ENCODE measurements at places on chromosomes 5 and 9. TPM values are rescaled to one million over a fixed set of nuclear protein-coding genes. Genes with fewer than 3 reads are reported as not detected.
A peak's percentile ranks its signal among the peaks of the same experiment; 100 is the strongest.

GRCh38 chr5:61048534-61048933 is 103.5 kb downstream of the NDUFAF2 start:
- peaks cover 11% of the 10 kb centered on the region for H3K4me1 ChIP-seq
- DNase-seq, result no peak
- H3K27me3 ChIP-seq, result no peaks in the 10 kb centered on the region
- no peak overlapping the region for H3K27ac ChIP-seq

DNA sequence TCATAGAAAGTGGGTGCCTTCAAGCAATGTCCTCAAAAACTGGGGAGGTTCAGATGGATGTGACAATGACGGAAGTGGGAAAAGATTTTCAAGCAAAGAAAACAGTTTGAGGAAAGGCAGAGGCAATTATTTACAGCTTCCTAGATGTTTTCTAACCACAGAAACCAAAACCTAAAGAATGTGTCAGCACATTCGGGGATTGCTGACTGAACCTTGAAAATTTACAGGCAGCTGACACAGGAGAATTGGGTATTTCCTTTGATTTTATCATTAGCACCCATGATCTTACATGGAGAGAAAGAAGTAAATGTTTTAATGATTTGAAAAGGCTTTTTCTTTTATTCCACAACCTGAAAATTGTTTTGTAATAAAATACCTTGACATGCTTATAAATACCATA is 369.0 kb downstream of the ACTL7B start:
- DNase-seq, result no peak
- H3K27ac ChIP-seq, result no peak overlapping the region
- no peak overlapping the region for H3K4me3 ChIP-seq
- H3K4me1 ChIP-seq, result no peaks in the 10 kb centered on the region
- H3K36me3 ChIP-seq, result no peaks in the 10 kb centered on the region

DNA sequence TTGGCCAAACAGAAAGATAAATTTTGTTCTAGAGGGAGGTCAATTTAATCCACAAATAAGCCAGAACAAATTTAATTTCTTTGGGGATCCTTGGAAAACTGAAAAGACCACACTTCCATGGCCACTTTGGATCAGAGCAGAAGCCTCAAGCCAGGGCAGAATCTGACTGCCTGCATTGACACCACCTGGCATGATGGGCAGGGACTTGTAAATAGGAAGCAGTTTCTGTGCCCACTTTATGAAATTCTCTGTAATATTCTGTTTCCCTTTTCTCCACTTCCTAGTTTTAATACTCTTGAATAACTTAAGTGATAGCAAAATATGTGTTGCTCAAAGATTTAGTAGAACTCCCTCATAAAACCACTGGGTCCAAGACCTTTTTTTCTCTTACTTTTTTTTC is 6.7 kb upstream of the TMEM252 start:
- H3K27me3 ChIP-seq, result peaks cover 40% of the 10 kb centered on the region
- H3K27ac ChIP-seq, result no peak overlapping the region

DNA sequence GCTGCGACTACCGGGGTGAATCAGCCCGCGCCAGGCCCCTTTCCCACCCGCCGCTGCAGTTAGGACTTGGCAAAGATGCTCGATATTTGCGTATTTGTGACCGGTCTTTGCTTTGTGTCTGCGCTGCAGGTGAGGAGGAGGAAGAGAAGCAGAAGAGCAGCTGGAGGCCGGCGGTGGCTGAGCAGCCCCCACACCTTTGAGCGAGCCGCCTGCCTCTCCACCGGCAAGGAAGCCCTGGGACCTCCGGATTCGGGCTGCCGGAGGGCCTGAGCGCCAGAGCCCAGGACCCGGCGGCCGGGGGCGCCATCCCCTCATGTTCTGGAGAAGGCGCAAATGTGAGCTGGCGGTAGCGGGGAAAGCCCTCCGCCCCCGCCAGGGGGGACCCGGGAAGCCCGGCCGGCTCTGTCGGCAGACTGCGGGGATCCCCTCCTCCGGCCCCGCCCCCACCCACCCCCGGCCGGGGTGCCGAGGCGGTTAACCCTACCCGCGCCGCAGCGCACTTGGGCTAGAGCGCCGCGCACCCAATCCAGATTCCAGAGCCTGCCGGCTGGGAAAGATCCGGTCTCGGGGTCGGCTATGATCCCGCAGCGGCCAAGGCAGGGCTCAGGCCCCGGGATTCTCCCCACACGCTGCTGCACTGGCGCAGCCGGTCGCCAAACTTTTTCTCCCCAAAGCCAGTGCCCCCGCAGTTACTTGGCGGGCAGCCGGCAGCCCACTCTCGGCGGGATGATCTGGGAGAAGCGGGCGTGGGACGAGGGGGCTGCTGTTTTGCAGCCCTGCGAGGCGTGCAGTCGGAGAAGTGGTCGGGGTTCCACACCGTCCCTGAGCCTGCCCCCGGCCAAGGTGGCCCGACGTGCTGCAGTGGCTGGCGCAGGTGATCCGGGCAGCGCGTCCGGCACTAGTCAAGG is 800 bp upstream of the KCNN2 start:
- H3K27ac ChIP-seq, result no peak overlapping the region
- peaks cover 6% of the 10 kb centered on the region for H3K4me1 ChIP-seq
- H3K27me3 ChIP-seq, result peaks cover 54% of the 10 kb centered on the region
- DNase-seq, result peak; percentile 33
- no peak overlapping the region for H3K4me3 ChIP-seq

DNA sequence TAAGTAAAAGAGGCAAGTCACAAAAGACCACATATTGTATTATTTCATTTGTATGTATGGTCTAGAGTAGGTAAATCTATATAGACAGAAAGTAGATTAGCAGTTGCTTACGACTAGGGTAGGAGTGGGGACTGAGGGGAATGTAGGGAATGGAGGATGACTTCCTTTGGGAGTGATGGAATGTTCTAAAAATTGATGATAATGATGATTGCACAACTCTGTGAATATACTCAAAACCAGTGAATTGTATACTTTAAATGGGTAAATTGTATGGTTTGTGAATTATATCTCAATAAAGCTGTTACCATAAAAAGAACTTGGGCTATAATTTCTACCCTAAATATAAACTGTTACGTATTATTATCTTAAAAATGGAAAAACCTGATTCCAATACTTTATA is 35.0 kb downstream of the ADAMTS6 start:
- H3K4me3 ChIP-seq, result no peak overlapping the region
- no peak for DNase-seq
- H3K27ac ChIP-seq, result no peak overlapping the region
- no peaks in the 10 kb centered on the region for H3K4me1 ChIP-seq
- peaks cover 4% of the 10 kb centered on the region for H3K36me3 ChIP-seq

- no peak overlapping the region for H3K27ac ChIP-seq
- H3K4me1 ChIP-seq, result no peaks in the 10 kb centered on the region
- no peaks in the 10 kb centered on the region for H3K36me3 ChIP-seq
- no peaks in the 10 kb centered on the region for H3K27me3 ChIP-seq
- H3K4me3 ChIP-seq, result no peak overlapping the region
Measured at GRCh38 chr9:130396581-130396980, 48.2 kb upstream of the ASS1 start.

DNA sequence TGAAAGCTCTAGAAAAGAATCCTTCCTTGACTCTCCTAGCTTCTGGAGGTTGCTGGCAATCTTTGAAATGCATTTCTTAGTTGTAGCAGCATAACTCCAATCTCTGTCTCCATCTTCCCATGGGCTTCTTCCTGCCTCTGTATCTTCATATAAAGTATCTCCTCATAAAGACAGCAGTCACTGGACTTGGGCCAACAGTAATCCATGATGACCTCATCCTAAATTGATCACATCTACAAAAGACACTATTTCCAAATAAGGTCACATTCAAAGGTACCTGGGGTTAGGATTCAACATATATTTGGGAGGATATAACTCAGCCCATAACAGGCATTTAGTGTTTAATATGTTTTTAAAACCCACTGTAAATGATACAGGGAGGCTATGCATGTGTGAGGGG is 123.3 kb downstream of the MLLT3 start:
- H3K27me3 ChIP-seq, result no peaks in the 10 kb centered on the region
- no peak for DNase-seq
- no peak overlapping the region for H3K4me3 ChIP-seq

DNA sequence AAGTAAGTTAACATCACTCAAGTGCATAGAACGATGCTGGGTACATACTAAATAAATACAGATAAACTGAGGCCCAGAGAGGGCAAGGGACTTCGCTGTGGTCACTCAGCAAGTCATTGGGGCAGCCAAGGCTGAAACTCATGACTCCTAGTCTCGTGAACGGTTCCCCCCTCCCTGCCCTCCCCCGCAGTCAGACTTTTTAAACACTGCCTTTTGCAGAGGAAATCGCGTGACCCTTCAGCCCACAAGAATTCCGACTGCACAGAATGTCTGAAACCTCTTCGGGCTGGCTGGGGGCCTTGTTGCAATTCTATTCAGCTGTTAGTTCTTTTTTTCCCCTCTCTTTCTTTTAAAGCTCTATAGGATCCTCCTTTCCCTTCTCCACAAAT is 28.1 kb downstream of the NEK6 start:
- H3K36me3 ChIP-seq, result no peaks in the 10 kb centered on the region
- no peaks in the 10 kb centered on the region for H3K27me3 ChIP-seq
- peaks cover 33% of the 10 kb centered on the region for H3K4me1 ChIP-seq
- peak; percentile 61 for DNase-seq
- H3K4me3 ChIP-seq, result peak overlapping the region; percentile 76
- H3K27ac ChIP-seq, result peak overlapping the region; percentile 99

- DNase-seq, result no peak
- H3K36me3 ChIP-seq, result no peaks in the 10 kb centered on the region
- no peak overlapping the region for H3K27ac ChIP-seq
- H3K27me3 ChIP-seq, result no peaks in the 10 kb centered on the region
- no peak overlapping the region for H3K4me3 ChIP-seq
- H3K4me1 ChIP-seq, result no peaks in the 10 kb centered on the region
Measured at GRCh38 chr5:2685651-2686272, 65.7 kb downstream of the IRX2 start.

DNA sequence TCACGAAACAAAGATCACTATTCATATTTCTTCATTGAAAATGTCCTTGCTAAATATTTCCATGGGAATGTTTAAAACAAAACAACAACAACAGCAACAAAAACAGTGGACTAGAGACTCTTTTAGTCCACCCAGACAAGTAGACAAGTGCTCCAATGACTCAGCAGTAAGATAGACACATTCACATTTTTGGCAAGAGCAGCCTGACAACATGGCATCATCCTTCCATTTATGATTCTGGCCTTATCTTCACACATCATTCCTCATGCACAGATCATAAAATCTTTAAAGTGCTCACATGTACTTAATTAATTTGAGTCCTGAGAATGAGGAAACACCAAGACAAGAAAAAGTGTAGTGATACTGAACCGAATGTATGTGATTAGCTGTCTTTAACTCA is 132.6 kb upstream of the PDE4D start:
- no peak for DNase-seq
- H3K4me1 ChIP-seq, result no peaks in the 10 kb centered on the region
- no peaks in the 10 kb centered on the region for H3K36me3 ChIP-seq

GRCh38 chr9:121783111-121783510 is 131.7 kb downstream of the DAB2IP start:
- no peak for DNase-seq
- peaks cover 13% of the 10 kb centered on the region for H3K4me1 ChIP-seq
- no peak overlapping the region for H3K27ac ChIP-seq
- no peaks in the 10 kb centered on the region for H3K27me3 ChIP-seq

GRCh38 chr9:72954431-72955125 is 1.7 kb upstream of the ALDH1A1 start:
- H3K36me3 ChIP-seq, result no peaks in the 10 kb centered on the region
- no peak overlapping the region for H3K27ac ChIP-seq
- no peak overlapping the region for H3K4me3 ChIP-seq
- H3K4me1 ChIP-seq, result peaks cover 13% of the 10 kb centered on the region

DNA sequence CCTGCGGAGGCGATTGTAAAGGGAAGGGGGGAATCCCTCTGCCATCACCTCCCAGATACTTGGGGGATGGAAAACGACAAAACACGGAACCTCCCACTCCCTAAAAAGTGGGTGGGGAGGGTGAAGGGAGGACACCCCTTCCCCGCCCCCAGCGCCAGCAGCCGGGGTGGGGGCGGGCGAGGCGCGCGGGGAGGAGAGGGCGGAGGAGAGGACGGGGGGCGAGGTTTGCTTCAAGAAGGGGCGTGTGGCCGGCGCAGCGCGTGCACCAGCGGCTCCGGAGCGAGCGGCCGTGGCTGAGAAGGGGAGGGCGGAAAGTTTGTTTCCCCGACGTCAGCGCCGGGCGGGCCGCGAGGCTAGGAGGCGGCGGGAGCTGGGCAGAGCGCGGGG is at the start of gene PRRX2:
PRRX2 (plus strand) TSS at position 259 of the 387 bp plus-strand sequence. CDS start 221 bp downstream, outside the sequence.
- no peaks in the 10 kb centered on the region for H3K4me1 ChIP-seq
- H3K27ac ChIP-seq, result no peak within 1 kb of the TSS
- DNase-seq, result peak; percentile 72
- peak within 1 kb of the TSS; percentile 63 for H3K4me3 ChIP-seq
- H3K36me3 ChIP-seq, result no peaks in the 10 kb centered on the region

GRCh38 chr9:98594546-98595160 is 114.1 kb downstream of the GABBR2 start:
- H3K4me3 ChIP-seq, result no peak overlapping the region
- peaks cover 14% of the 10 kb centered on the region for H3K27me3 ChIP-seq
- DNase-seq, result no peak
- no peaks in the 10 kb centered on the region for H3K36me3 ChIP-seq

GRCh38 chr5:74877624-74878304 is 11.6 kb upstream of the FAM169A start:
- DNase-seq, result no peak
- H3K27ac ChIP-seq, result no peak overlapping the region
- no peaks in the 10 kb centered on the region for H3K36me3 ChIP-seq
- H3K4me1 ChIP-seq, result no peaks in the 10 kb centered on the region

- H3K27ac ChIP-seq, result no peak overlapping the region
- peaks cover 2% of the 10 kb centered on the region for H3K4me1 ChIP-seq
- H3K4me3 ChIP-seq, result no peak overlapping the region
- peaks cover 19% of the 10 kb centered on the region for H3K27me3 ChIP-seq
- no peak for DNase-seq
Measured at GRCh38 chr5:58776559-58776958, 193.7 kb downstream of the RAB3C start.

- H3K36me3 ChIP-seq, result no peaks in the 10 kb centered on the region
- H3K27ac ChIP-seq, result no peak overlapping the region
- DNase-seq, result no peak
- H3K27me3 ChIP-seq, result no peaks in the 10 kb centered on the region
- no peaks in the 10 kb centered on the region for H3K4me1 ChIP-seq
Measured at GRCh38 chr5:13943676-13944075, 812 bp downstream of the DNAH5 start.

GRCh38 chr5:90386099-90386710 is 23.4 kb downstream of the CETN3 start:
- no peaks in the 10 kb centered on the region for H3K36me3 ChIP-seq
- H3K27me3 ChIP-seq, result peaks cover 3% of the 10 kb centered on the region
- peaks cover 14% of the 10 kb centered on the region for H3K4me1 ChIP-seq
- no peak overlapping the region for H3K4me3 ChIP-seq

Gene BRD9
- total RNA-seq, result 50.1 TPM

Gene IFNA13
- total RNA-seq, result not detected

Gene PITX1
- total RNA-seq, result not detected

Gene KCTD16
- 0.31 TPM for total RNA-seq

Gene DAB2
- 0.28 TPM for total RNA-seq

Gene SKP1
- 253 TPM for total RNA-seq

Gene MYMK
- total RNA-seq, result not detected

Gene ANXA1
- total RNA-seq, result 35.1 TPM
